Femur (tissue), 1 donor: ENCODE measurements at places on chromosomes 2 and 18.

- no peak for DNase-seq
These were observed 144.3 kb downstream of the MYO3B start for GRCh38 chr2:170322140-170322766.

DNA sequence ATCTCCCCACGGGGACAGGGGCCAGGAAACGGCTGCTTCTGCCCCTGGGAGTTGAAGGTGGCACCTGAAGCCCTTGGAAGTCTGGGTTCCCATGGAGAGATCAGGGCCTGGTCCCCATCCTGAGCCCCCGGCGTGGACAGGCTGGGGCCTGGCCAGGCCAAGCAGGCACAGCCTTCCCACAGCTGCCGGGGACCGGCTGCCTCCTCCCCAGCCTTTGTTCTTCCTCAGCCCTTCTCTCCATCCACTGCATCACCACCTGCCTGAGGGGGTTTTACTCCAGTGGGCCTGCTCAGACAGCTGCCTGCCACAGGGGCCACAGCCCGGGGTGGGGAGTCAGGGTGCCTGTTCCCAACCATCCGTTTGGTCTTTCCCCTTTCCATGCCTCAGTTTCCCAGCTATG is 187.7 kb downstream of the INHBB start:
- no peak for DNase-seq

DNA sequence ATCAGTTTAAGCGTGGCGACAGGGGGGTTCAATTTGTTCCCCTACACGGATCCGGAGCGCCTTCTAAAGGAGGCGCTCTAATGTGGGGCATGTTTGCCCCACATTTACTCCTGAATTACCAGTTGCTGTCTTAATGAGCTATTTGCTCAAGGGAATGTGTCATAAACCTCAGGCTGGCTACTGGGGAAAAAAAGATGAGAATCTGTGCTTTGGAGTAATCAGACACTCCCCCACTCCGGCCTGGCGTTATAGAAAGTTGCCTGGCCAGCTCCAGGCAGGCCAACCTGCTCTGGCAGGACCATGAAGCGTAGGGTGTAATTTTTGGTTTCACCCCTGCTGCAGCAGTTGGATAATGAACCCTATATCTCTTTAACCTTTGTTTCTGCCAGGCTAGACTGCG is 31.0 kb upstream of the MAP3K20 start:
- no peak for DNase-seq

- no peak for DNase-seq
These were observed 31.4 kb upstream of the ZNG1B start for GRCh38 chr2:113406114-113406513.

- DNase-seq = no peak
These were observed 53.1 kb downstream of the CWC22 start for GRCh38 chr2:179954026-179954425.

DNA sequence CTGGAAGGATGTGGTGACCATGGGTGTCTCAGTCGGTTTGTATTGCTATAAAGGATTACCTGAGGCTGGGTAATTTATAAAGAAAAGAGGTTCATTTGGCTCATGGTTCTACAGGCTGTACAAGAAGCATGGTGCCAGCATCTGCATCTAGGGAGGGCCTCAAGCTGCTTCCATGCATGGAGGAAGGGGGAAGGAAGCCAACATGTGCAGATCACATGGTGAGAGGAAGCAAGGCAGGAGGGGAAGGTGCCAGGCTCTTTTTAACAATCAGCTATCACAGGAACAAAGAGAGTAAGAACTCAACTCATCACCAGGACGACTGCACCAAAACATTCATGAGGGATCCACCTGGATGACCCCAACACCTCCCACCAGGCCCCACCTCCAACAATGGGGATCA is 209.4 kb downstream of the CDH20 start:
- DNase-seq = no peak

GRCh38 chr2:203802342-203803052 is 65.1 kb upstream of the CTLA4 start:
- DNase-seq = no peak

- DNase-seq = no peak
These were observed 120.2 kb upstream of the TFCP2L1 start for GRCh38 chr2:121405233-121405632.

GRCh38 chr2:217784996-217785543 is 217.7 kb downstream of the TNS1 start:
- no peak for DNase-seq

- DNase-seq = no peak
These were observed 65.1 kb downstream of the LOXHD1 start for GRCh38 chr18:46591783-46592391.
